ENCODE measurements at places on chromosomes 11 and 22.

- DNase-seq = peak; percentile 85
Observed at GRCh38 chr11:128208329-128209137, 378.8 kb downstream of the ETS1 start.

GRCh38 chr11:112160091-112160848 is 3.6 kb downstream of the IL18 start:
- DNase-seq = no peak

DNA sequence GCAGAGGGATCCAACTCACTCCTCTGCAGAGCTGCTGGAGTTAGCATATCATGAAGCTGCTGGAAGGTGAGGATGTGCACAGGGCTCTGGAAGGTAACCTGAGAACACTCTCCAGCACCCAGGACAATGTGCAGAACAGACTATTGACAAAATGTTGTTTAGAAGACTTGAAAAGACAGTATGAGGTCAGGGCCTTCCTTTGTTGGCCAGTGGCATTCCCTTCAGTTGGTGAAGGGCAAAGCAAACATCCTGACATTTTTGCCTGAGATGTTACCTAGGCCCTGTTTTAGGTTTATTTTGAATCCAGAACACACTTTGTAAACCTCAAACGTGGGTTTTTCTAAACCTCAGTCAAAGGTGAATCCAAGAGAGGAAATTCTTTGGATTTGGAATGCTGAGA is 67.8 kb downstream of the DEPDC5 start:
- DNase-seq = no peak

- DNase-seq = no peak
Observed at GRCh38 chr11:534396-535209, 773 bp downstream of the HRAS start.

DNA sequence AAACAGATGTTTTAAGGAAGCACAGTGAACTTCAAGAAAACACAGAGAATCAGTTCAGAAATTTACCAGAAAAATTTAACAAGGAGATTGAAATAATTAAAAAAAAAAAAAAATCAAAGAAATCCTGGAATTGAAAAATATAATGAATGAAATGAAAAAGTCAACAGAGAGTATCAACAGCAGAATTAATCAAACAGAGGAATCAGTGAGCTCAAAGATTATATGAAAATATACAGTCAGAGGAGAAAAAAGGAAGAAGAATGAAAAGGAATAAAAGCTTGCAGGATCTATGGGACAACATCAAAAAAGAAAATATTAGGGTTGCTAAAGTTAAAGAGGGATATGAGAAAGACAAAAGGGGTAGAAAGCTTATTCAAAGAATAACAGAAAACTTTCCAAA is 82.3 kb downstream of the XRRA1 start:
- DNase-seq = no peak

DNA sequence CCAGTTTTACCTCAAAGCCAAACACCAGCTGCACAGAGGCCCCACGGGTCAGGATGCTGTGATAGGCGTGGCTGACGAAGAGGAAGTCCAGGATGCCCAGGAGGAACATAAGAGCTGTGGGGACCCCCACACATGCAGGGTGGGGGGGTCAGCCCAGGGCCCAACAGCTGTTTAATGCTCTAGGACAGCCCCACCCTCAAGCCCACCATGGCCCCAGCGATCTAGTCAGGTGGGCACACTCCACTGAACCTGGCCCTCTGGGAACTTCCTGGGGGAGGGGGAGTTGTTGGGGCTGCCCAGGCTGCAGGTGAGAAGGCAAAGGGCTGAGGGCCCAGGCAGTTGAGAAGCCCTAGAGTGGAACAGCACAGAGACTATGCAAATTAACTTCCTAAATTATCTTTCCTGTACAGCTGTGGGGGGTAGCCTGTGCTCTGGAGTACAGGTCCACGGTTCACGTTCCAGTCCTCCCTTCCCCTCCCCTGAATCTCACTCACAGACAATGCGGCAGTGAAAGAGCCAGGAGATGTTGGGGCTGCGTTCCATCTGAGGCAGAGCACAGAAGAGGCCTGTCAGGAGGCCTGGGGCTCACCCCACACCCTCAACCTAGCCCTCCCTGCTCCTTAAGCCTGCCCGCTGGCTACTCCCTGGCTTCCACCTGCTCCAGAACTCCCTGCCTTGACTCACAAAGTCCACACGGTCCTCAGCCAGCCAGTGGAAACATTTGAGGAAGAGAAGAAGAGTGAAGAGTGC is 1.9 kb downstream of the SYVN1 start:
- no peak for DNase-seq

- no peak for DNase-seq
Observed at GRCh38 chr22:20625270-20625669, 117.9 kb downstream of the MED15 start.

DNA sequence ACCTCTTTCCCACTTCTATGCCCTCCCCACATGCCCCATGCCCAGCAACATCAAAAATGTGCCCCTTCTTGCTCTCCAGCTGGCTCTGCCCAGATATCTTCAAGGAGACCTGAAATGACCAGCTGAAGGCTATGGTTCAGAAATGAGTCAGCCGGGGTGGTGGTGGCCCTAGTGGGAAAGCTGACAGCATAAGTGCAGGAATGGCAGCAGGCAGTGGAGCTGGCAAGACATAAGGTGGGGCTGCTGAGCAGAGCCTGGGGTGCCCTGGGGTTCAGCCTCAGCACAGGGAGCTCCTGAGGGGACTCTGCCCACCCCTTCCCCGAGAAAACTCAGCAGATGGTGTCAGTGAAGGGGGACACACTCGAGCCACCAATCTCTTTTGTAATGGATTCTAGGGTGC is 593.4 kb downstream of the BUD13 start:
- no peak for DNase-seq

GRCh38 chr11:84580428-84580827 is 1046.7 kb downstream of the DLG2 start:
- DNase-seq = no peak

DNA sequence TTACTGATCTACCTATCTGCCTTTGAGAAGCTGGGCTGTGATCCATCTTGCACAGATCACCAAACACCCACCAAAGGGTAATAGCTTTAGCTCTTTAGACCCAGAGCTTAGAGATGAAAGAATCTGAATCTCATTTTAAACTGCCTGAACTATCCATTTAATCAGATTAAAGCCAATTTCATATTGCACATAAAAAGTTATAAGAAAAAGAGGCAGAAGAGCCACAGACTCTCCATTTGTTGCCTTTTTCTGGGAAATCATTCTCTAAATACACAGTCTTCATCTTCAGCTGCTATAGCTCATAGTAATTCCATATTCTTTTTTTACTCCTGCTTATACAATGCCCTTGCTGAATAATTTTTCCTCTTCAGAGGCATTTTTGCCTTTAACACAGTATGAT is 271.2 kb downstream of the DLG2 start:
- no peak for DNase-seq

DNA sequence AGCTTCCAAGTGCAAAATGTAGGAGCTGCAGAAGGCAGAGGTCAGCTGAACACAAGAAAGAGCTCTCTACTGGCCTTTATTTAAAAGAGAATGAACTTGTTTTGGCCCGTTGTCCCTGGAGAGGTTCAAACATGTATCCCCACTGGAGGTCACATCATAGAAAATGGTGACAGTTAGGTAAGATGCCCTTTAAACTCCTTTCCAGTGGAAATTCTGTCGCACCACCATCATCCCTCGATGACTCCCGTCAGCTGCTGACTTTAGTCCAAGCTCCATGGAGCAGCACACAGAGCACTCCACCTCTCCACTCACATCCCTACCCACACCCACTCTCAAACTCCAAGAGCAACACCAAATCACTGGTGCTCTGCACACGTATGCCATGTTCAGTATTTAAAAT is 15.2 kb upstream of the P4HA3 start:
- no peak for DNase-seq

DNA sequence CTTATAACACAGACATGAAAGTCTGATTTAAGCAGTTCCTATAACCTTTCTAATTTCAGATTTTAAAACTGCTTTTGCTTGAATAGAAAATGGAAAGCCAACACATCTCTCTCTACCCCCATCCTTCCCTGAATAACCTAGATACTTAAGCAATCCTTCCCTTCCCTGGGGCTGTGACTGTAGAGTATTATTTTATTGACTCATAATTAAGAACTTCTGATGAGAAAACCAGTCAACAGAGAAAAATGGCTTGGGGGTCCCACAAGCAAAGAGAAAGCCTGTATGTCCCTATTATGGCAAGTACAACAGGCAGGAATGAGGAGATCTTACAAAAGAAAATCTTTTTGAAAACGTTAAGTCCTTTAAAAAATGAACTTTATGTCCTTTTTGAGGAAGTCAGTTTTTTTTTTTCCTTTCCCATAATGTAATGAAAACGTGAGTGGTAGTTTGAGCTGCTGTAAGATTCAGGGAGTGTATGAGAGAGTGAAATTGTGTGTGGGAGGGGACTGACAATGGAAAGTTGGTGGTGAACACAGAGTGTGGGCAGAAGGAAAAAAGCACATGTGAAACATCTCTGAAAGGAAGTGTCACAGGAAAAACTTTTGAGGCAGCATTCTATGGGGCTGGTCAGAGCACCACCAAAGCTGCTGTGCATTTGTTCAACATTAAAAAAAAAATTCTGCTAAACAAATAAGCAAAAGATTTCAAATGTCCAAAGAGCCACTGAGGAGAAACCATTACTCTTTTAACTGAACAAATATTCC is 154.6 kb downstream of the MAML2 start:
- DNase-seq = peak; percentile 73

GRCh38 chr22:27850000-27850521 is 48.5 kb upstream of the MN1 start:
- DNase-seq = no peak

DNA sequence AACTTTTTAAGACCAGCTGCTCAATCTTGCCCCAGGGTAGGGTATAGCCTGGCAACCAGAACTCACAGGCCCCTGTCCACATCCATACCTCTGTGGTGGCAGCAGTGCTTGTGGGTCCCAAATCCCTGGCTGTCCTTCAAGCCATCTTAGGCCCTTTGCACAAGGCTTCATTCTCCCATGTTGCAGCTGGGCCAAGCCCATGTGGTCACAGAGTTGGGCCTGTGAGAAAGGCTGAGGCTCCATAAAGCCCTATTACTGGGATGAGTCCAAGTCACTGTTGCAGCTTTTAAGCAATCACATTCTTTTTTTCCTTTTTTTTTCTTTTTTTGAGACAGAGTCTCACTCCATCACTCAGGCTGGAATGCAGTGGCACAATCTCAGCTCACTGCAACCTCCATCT is 47.9 kb upstream of the SLC25A1 start:
- DNase-seq = no peak

- DNase-seq = no peak
Observed at GRCh38 chr11:102026217-102026616, 21.0 kb upstream of the CFAP300 start.

DNA sequence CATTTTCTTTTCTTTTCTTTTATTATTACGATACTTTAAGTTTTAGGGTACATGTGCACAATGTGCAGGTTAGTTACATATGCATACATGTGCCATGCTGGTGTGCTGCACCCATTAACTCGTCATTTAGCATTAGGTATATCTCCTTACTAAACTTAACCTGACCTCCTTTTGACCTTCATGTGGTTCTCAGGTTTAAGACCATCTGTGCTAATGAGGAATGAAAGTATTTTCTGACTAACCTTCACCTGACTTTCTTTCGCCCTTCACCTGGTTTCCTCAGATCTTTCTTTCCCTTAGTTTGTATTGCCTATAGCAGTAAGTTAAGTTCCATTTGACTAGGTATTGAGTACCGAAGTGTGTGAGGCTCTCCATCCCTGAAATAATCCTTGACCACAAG is 6.5 kb downstream of the EXPH5 start:
- DNase-seq = no peak

GRCh38 chr22:40050258-40050657 is 55.5 kb downstream of the FAM83F start:
- no peak for DNase-seq

- DNase-seq = no peak
Observed at GRCh38 chr22:36914390-36914752, 943 bp downstream of the CSF2RB start.

All from fibroblast of skin of left quadriceps (primary cell).